ENCODE measurements at places on chromosomes 16 and 17.

- no peak for DNase-seq
These were observed 4.9 kb upstream of the HDAC5 start for GRCh38 chr17:44128383-44128782.

DNA sequence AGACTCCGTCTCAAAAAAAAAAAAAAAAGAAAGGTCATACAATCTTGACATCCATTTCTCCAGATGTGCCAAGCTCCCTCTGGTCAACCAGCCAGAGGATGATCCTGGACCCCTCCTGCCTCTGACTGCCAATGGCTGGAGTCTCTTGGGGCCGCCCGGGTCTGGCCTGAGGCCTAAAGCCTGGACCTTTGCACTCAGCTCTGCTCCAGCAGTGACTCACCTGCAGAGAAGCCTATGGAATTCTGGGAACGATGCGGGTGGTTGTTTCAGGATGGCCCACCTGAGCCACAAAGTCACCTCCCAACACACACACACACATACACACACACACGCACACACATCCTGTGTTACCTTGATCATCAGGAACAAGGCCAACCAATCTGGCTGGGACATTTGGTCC lies 64.0 kb upstream of the DNAH17 start:
- DNase-seq = no peak

GRCh38 chr17:56247816-56248215 lies 94.5 kb downstream of the ANKFN1 start:
- no peak for DNase-seq

DNA sequence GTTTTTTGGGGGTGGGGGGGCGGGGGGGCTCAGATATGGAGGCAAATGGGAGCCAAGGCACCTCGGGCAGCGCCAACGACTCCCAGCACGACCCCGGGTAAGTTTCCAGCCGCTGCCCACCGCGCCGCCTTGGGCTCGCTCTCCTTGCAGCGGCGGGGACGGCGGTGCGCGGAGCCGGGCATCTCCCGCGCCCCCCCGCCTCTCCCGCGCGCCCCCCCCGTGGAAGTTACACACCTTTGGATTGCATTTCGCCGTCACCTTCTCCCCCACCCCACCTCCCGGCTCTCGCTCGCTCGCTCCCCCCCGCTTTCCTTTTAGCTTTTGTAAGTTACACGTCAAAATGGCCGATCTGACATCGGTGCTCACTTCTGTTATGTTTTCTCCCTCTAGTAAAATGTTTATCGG lies 387 bp downstream of the MSI2 start:
- DNase-seq = peak; percentile 32

GRCh38 chr17:73566905-73567782 lies 77.1 kb downstream of the SDK2 start:
- DNase-seq = peak; percentile 6

- no peak for DNase-seq
These were observed 4.4 kb downstream of the SNX20 start for GRCh38 chr16:50676684-50677225.

DNA sequence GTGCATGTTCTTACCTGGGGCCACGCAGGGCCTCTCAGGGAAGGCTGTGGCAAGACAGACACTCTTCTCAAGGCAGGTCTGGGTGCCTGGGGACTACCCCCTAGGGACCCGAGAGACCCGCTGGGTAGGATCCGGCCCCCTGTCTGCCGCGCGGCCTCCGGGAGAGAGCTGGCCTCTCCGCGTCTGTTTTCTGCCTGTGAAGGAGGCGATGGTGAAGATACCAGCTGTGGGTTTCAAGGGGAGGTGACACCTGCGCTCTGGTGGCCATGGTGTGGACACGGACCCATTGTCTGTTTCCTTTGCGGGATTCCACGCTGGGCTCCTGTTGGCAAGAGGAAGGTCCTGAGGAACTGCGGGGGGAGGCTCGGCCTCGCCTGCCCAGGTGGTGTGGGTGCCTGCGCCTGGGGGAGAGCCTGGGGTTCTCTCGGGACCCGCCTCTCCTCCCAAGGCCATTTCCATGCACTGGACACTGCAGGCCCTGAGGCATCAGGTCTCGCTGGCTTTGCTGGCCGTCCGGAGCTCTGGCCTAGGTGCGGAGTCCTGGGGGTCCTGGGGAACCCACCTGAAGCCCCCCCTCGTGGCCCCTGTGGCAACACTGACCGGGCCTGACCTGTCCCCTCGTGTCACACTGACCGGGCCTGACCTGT lies 12.2 kb upstream of the METRNL start:
- no peak for DNase-seq

DNA sequence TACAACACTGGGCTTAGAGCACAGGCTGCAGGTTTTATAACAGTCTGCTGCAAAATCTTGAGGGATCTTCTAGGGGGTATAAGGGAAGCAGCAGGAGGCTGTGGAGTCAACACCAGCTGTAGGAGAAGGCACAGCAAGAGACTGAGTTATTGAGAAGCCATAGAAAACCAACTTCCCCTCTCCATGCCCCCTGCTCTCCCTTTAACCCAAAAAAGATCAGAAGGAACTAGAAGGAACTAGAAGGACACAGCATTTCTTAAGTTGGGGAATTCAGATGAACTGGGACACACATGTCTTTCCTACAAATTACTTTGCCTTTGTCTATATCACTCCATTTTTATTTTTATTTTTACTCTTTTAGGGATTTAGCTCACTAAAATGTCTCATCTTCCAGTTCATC lies 6.2 kb upstream of the CCL18 start:
- no peak for DNase-seq

DNA sequence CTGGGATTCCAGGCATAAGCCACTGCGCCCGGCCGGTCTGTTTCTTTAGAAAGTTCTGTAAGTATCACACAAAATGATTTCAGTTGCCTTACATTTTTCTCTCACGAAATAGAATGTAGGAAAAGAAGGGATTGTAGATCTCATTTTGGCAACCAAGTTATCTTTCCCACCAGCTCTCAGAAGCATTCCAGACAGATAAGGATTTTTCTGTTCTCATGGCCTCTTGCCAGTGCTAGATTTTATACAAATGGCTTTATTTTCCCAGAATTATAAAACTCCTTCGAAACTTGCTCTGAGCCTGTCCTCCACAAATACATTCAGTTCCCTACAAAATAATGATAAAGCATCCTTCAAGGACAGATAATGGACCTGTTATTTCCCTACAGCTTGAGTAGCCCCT lies 46.9 kb downstream of the LCMT1 start:
- no peak for DNase-seq

DNA sequence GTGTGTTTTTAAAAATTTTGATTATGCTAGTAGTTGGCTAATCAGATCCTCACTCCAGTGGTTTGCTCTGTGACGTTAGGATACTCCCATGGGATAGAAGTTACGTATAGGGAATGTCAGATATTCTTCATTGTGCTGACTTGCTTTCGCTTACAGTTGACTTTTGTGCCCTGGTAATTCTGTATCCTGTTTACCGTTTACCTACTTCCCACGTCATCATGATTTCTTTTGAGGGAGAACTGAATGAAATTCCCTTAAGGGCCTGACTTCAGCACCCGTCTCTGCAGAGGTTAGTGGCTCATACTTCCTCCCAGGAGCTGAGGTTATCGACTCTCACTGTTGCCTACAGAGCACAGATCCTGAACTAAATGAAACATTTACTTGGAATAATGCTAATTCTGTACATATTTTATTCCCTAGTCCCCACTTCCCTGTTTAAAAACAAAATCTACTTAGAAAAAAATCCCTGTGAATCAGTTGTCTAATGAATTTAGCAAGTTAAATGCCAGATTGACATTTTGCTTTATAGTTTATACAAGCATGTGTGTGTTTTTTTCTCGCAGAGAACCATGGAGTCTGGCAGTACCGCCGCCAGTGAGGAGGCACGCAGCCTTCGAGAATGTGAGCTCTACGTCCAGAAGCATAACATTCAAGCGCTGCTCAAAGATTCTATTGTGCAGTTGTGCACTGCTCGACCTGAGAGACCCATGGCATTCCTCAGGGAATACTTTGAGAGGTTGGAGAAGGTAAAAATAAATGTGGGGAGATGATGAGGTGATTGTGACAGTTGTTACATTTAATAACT lies 2.8 kb downstream of the PRKAR1A start:
- no peak for DNase-seq

DNA sequence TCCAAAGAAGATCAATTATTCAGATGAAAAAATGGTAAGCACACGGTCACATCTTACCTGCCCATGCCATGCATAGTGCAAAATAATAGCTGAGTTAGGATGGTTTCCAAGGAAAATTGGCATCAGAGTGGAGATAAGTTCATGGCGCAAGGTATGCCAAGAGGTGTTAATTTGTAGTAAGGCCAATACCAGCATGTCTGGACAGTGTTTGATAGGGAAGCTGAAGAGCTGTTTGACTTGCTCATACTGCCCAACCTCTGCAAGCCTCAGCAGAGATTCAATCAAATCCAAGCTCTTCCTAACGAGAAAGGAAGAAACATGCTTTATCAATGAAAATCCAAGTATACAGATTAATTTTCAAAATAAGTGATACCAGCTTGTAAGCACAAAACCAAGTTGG lies 51.0 kb downstream of the CNOT1 start:
- DNase-seq = no peak

DNA sequence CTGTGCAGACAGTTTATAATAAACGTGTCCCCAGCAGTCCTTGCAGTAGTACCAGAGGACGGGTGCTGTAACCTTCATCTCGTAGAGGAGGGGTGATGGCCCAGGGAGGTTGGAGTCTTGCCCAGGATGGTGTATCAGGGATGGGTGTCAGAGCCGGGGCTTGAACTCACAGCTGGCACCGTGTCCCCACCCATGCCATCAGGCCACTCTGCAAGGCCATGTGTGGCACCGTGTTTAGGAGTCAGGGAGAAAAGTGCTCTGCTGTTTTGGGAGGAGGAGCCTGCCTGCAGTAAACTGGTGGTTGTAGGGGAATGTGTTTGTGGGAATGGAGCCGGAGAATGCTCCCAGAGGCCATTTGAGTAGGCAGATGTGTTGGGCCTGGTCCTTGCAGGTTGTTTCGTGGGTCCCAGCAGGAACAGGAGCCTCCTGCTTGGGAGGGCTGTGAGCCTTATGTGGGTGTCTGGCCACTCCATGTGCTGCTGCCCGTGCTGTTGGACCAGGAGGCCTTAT lies 1.7 kb downstream of the ADORA2B start:
- DNase-seq = no peak

DNA sequence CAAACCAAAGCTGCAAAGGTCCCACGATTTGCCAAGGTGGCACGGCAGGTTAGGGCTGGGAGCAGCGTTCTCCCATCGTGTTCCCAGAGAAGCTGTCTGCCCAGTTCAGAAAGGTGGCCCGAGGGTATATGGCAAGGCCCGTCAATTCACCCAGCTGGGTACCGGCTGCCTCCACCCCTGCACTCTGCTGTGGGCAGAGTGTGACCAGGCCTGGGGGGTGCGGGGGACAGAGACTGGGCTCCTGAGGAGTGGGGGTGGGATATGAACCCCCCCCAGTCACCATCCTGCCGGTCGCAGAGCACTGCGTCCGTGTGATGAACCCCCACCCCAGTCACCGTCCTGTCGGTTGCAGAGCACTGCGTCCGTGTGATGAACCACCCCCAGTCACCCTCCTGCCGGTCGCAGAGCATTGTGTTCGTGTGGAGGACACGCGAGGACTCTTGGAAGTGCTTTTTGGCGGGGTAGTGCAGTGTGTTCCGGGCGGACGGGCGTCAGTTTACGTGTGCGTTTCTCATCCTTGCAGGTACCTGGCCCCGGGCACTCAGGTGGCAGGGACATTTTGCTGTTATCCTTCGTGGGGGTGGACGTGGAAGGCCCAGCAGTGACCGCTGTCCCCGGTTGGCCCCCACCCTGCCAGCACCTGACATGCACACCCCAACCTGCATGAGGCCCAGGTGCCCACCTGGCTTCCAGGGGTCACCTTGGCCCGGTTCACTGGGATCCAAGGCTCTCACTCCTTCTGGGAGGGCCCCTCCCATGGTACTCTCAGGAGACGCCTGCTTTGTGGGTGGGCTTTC lies 2.7 kb upstream of the FASN start:
- DNase-seq = no peak

DNA sequence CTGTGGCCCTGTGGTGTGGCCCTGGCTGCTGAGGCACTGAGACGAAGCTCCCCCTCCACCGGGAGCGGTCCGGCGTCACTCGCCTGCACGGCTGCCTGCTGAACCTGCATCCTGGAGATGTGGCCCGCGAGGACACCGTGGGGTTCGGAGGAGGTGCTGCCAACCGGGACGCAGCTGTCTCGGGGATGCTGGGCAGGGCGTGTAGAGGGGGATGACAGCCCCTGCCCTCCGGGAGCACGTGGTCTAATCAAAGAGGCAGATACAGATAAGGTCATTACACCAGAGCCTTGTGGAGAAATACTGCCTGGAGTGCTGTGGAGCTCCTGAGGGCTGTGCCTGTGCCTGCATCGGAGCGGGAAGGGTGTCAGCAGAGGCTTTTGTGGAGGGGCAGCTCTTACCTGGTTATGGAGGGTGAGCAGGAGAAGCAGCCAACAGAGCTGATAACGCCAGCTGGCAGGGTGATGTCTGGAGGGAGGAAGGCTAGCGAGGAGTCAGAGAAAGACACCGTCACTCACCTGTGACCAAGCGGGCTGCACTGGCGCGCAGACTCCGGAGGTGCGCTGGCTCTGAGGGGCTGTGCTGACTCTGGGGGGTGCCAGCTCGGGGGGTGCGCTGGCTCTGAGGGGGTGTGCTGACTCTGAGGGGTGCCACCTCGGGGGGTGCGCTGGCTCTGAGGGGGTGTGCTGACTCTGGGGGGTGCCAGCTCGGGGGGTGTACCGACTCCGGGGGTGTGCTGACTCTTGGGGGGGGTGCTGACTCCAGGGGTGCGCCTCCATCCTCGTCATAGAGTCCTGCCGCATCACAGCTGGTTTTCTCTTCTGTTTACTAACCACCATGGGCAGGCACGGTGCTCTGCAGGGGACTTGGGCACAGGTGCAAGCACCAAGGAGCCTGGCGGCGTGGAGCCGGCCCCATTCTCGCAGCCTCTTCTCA lies 104.7 kb upstream of the CHMP6 start:
- no peak for DNase-seq

DNA sequence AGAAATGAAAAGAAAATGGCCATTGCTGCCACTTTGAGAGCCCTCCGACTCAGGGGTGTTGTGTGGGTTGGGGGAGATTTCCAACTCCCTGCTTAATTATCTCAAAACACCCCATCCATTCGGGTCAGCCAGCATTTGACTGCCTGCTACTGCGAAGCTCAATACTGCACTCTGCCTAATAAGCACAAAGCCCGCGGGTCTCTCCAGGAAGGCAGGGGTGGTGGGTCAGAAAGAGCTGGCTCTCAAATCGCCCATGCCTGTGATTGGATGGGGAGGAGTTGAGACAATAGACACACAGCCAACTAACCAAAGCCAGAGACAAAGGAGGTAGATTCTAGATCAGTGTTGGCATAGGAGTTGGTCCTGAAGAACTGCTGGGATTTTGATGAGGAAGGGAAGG lies 2.3 kb upstream of the XAF1 start:
- DNase-seq = no peak

- DNase-seq = peak; percentile 42
These were observed 690 bp downstream of the NDE1 start for GRCh38 chr16:15650698-15651171.
